ENCODE measurements at places on chromosomes 12 and 14.
A peak's percentile ranks its signal among the peaks of the same experiment; 100 is the strongest.

DNA sequence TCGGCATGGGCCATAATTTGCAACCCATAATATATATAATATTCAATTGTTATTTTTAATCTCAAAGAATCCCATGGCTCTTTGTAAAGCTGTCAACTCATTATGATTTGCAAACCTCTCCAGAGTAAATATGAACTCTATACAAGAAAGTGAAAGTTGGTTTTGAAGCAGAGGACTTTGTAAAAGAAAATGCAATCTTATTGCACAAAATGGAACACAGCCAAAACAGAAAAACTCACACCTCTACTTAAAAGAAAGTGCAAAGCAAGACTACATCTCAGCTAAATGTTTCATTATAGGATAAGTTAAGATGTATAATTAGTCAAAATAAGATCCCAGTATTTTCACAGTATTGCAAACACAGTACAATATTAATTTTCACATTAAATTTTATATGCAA lies 111.2 kb upstream of the FLRT2 start:
- DNase-seq: no peak

DNA sequence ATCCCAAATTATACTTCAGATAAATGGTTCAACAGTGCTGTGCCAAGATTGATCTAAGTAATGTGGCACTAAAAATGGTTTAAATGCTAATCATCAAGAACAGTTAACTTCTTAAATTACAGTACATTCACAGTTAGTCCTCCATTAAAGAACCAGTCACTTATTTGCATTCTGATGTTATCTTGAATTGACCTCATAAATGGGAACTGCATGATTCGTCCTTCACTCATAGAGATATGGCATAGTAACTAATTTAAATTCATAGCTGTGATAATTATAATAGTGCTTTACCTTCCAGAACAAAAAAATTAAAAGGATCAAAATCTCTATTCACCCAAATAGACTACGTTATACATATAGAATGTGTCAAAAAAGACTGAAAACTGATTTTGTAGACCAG lies 61.1 kb downstream of the COCH start:
- DNase-seq: no peak

DNA sequence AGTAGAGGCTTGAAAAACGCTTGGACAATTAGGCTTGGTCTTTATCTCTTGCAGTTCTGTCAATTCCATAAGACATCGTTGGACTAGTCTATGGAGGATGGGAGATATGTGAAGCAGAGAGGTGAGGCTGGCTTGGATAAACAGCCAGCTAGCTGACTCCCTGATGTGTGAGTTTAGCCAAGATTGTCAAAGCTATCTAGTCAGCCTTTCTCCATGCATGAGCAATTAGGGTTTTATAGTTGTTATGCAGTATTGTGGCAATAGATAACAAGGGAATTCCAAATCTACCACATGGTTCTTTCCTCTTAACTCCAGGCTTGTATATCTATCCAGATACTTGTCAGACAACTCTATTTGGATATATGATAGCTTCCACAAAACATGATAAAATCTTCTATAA lies 153.6 kb upstream of the NRXN3 start:
- no peak for DNase-seq

DNA sequence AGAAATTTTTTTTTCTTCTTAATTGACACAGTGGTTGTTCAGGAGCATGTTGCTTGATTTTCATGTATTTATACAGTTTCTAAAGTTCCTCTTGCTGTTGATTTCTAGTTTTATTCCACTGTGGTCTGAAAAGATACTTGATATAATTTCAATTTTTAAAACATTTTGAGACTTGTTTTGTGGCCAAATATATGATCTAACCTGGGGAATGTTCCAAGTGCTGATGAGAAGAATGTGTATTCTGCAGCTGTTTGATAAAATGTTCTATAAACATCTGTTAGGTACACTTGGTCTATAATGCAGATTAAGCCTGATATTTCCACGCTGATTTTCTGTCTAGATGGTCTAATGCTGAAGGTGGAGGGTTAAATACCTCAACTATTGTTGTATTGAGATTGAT lies 151.4 kb upstream of the IFNG-AS1 start:
- no peak for DNase-seq

- DNase-seq: no peak
These were observed 196.4 kb downstream of the RPAP3 start for GRCh38 chr12:47509398-47509851.

GRCh38 chr14:73829526-73830431 lies 21.9 kb upstream of the PTGR2 start:
- no peak for DNase-seq

- no peak for DNase-seq
These were observed 65.2 kb downstream of the ZC3H14 start for GRCh38 chr14:88628033-88628432.

GRCh38 chr12:53696655-53697331 lies 20.9 kb upstream of the ATP5MC2 start:
- peak; percentile 52 for DNase-seq

DNA sequence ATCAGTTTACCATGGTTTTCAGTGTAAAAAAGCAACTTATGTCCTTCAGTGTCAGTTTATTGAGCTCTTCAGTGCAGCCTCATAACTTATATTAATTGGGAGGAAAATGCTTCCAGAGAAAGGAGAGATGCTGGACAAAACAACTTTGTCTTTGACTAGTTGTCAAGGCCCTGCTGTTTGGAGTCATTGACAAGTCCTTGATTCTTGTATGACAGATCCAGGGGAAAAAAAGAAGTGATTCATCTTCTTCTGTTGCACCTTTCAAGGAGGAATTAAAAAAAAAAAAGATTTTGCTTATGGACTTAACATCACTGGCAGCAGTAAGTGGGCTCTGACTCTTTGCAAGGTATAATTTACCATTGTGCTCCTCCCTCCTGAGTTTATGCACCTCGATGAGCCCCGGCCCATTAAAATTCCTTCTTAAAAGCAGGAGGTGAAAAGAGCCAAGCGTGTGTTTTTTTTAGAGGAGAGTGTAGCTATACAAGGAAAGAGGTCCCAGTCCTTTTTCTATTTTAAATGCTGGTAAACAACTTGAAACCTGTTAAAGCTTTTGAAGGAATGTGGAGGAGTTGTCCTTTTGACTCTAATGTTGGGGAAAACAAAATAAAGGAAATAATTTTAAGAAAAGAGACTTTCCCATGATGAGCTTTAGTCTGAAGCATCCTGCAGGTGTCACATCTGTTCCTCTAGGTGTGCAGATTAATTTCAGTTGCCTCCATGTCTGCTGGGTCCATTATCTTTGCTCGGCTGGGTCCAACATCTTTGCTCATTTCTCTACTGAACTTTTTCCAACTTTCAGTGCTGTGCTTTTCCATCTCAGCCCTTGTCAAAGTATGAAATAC lies 431.6 kb downstream of the RAD51B start:
- DNase-seq: no peak

- DNase-seq: no peak
These were observed 966.9 kb upstream of the TMEM132C start for GRCh38 chr12:127300075-127300474.

DNA sequence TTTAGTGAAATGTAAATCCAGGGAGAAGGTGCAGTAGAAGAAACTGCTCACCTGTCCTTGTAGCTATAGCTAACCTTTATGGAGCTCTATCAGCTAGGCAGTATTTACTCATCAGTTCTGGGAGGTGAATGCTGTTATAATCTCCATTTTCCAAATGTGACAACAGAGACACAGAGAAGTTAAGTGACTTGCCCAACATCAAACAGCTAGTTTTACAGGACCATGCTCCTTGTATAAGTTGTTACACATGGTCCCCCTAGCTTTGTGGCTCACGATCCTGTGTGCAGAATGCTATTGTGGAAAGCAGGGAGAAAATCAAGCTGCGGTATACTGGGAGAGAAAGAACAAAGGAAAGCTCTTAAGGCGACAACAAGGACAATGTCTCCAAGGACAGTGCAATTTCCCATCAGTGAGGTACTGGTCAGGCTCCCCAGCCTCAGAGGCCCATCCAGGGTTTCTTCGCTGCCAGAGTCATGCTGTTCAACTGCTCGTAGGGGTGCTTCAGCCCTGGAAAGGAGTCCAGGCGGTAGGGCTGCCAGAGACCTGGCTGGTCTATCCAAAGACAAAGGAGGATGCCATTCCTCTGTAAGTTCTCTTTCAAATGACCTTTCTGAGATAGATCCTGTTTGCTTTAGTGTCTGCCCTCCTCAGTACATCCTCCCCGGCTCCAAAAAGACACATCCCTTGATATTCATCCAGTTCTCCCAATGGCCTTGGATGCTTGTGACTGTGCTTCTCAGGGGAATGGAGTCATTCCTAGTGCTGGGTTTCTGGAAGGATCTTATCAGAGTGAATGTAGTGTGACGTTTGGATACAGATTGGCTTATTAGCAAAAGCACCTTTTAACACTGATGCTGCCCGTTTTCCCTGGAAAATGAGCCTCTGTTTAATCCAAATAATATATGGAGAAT lies 95.5 kb downstream of the ARF6 start:
- no peak for DNase-seq

GRCh38 chr12:69834576-69834975 lies 9.5 kb downstream of the MYRFL start:
- no peak for DNase-seq

DNA sequence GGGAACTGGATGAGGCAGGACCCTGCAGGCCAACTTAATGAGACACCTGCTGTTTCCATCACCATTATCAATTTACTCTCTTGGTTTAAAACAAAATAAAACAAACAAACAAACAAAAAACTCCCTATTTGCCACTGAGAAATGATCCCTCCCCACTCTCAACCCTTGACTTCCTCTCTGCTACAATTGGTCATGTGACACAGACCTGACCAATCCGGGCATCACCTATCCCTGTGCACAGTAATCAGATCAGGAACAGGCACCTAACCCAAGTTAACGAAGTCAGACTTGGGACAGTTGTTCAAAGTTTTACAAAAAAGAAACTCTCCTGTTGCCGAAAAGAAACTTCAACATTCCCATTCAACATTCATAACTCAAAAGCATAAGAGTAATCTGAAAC lies 58.4 kb downstream of the NELL2 start:
- no peak for DNase-seq

- no peak for DNase-seq
These were observed 484 bp downstream of the ALKBH1 start for GRCh38 chr14:77707355-77707723.

DNA sequence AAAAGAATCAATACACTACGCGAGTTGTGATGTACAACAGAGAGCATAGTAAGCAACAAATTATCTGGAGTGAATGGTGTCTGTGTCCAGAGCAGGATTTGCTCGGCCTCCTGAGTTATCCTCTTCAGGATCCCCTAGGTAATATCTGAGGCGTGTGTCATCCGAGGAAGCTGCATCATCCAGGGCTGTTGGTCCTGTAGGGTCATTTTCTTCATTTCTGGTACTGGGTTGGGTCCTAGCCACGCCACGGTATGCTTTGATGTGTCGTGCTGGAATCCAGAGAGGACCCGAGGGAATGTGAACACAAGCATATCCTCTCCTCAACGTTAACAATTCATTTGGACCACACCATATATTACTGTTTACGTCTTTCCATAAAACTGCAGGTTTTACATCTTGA lies 19.0 kb upstream of the CLEC4E start:
- no peak for DNase-seq

GRCh38 chr12:68785358-68785757 lies 22.6 kb upstream of the MDM2 start:
- DNase-seq: no peak

DNA sequence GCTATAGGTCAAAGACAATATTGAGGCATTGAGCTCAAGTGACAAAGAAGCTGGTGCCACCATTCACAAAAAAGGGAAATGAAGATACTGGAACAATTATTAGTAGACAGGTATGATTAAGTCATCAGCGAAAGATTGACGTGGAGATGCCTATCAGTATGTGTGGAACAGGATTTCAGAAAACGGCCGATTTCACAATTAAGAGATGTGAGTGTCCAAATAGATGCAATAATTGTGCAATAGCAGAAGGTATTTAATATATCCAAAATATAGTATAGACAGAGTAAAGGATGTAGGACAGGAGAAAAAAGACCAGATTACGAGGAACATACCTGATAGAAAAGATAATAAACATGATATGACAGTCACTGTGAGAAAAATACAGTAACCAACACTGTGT lies 433.1 kb downstream of the C12orf50 start:
- no peak for DNase-seq

DNA sequence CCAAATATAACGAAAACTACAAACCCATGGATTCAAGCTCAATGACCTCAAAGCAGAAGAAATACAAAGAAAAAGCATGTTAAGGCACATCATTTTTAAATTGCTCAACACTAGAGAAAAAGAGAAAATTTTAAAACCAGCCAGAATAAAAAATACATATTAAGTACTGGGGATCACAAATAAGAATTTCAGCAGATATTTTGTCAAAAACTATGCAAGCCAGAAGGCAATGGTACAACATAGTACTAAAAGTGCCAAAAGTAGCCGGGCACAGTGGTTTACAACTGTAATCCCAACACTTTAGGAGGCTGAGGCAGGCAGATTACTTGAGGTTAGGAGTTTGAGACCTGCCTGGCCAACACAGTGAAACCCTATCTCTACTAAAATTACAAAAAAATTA lies 10.2 kb downstream of the SGPP1 start:
- no peak for DNase-seq

DNA sequence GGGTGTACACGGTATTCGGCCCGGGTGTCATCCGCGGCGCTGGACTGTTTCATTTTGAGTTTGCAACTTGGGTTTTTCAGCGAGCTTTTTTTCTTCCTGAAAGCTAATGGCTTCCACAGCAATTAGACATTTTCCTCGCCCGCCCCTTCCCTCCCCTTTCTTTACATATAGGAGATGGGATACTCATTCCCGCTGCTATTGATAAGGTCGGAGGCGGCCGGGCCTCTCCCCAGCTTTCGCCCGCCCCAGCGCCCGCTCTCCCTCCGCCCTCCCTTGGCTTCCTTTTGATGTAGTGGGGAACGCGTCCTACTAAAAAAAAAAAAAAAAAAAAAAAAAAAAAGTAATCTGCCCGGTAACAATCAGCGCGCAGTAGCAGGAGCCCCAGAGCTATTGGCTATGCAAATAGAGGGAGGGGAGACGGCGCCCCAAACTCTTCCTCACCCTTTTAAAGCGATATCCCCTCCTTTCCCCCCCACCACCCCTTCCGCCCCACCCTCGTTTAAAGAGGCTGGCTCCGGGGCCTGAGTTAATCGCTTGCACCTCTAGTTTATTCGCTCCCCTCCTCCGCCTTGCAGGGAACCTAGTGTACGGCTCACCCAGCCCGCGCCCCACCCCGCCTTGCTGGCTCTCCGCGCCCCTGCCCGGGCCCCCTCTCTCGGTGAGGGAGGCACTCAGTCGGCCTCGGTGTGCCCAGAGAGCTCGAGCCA lies 1.7 kb upstream of the CCND2 start:
- peak; percentile 48 for DNase-seq

- no peak for DNase-seq
These were observed 460.8 kb downstream of the TMEM117 start for GRCh38 chr12:44296624-44297197.

- no peak for DNase-seq
These were observed 7.9 kb upstream of the FBRSL1 start for GRCh38 chr12:132481771-132482745.

DNA sequence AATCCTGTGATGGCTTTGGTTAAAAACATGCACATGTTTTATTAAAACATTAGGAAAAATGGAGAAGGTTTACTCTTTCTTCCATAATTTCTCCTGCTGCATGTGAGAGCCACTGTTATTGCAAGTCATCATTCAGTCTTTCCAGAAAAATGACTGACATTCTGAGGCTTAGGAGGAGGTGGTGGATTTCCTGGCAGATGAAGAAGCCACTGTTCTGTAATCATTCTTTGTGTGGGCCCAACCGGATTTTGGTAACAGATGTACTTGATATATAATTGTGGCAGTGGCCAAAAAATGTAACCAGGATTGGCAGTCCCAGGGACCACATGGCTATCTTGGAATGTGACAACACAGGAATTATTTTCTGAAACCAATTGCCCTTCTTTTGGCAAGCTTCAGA lies 120.2 kb downstream of the DAAM1 start:
- DNase-seq: no peak

- DNase-seq: peak; percentile 73
These were observed 1.5 kb downstream of the CALM1 start for GRCh38 chr14:90398315-90398839.
